Myocyte (in vitro differentiated cells): ENCODE measurements at places on chromosomes 2 and 18. TPM values are rescaled to one million over a fixed set of nuclear protein-coding genes. Genes with fewer than 3 reads are reported as not detected.

Gene AGXT
- total RNA-seq = not detected in 2 replicates

Gene ARHGAP15
- not detected in 2 replicates for total RNA-seq

Gene ABCG5
- not detected in 2 replicates for total RNA-seq

Gene EVX2
- not detected in 2 replicates for total RNA-seq

Gene GULP1
- 37.6 and 54.1 TPM in 2 replicates for total RNA-seq

Gene LYG2
- total RNA-seq = not detected in 2 replicates

Gene RANBP2
- 94.3 and 106 TPM in 2 replicates for total RNA-seq

Gene BCL2
- 2.2 and 4.2 TPM in 2 replicates for total RNA-seq

Gene EHBP1
- 27.6 and 30.0 TPM in 2 replicates for total RNA-seq

Gene INHBB
- total RNA-seq = 0.27 and 0.36 TPM in 2 replicates
